ENCODE measurements at places on chromosomes 3 and 15.

DNA sequence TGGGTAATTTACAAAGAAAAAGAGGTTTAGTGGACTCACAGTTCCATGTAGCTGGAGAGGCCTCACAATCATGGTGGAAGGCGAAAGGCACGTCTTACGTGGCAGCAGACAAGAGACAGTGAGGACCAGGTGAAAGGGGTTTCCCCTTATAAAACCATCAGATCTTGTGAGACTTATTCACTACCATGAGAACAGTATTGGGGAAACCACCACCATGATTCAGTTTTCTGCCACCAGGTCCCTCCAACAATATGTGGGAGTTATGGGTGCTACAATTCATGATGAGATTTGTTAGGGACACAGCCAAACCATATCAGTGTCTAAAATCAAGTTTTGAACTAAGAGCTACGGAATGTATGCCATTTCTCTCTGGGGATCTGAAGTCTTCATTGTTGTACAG is 354.8 kb upstream of the C2CD4B start:
- no peak for DNase-seq

- no peak for DNase-seq
Measured at GRCh38 chr3:134179508-134179907, 71.2 kb downstream of the RYK start.

DNA sequence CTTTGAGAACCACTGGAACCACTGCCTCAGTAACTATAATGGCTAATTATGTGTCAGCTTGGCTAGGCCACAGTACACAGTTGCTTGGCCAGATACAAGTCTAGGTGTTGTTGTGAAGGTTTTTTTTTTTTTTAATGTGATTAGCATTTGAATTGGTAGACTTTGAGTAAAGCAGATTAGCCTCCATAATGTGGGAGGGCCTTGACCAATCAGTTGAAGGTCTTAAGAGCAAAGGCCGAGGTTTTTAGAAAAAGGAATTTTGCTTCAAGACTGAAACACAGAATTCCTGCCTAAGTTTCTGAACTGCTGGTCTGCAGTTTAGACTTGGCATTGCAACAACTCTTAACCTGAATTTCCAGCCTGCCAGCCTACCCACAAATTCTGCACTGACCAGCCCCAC is 451.6 kb upstream of the AZI2 start:
- no peak for DNase-seq

DNA sequence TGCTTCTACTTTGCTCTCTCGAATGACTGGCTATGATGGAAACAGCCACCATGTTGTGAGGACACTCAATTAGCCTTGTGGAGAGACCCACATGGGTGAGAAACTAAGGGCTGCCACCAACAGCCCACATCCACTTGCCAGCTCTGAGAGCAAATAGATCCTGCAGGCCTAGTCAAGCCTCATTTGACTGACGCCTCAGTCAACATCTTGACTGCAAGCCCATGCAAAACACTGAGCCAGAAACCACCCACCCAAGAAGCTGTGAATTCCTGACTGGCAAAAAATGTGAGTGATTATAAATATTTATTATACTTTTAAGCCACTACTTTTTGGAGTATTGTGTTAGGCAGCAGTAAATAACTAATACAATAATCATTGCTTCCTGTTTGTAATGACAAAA is 58.4 kb downstream of the NOX5 start:
- DNase-seq, result no peak

DNA sequence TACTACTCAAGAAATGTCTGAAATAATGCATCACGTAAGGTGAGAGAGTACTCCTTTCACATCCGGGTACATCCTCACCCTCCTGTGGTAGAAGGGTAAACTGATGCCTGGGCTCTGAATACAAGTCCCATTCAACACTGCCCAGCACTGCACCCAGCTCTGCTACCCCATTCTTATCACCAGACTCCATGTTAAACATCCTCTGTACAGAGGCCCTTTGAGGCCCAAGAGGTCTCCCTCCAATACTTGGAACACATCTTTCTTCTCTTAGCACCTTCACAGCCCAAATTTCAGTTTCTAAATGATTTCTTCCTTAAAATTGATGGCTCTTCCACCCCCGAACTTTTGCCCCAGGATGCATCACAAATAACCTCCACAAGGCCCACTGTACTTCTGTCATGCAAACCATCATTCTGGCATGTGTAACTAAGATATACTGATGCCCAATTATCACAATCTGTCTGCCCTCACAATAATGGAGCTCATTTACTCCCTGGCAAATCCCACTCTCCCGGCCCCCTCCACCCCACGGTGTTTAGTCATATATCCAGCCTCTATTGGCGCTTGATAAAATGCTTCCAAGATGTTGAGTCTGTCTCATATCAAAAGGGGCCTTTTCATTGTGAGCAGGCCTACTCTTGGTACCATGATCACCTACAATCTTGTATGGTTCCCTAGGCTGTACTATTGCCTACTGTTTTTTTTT is 12.6 kb upstream of the GPX1 start:
- no peak for DNase-seq

Measured in activated CD4-positive, alpha-beta memory T cell treated with anti-CD3 and anti-CD28 coated beads, Interleukin-2, amount 10 ng/mL, durations not matched to agents 7 days and 5 days (primary cell).